ENCODE measurements at places on chromosomes 11 and 22.

DNA sequence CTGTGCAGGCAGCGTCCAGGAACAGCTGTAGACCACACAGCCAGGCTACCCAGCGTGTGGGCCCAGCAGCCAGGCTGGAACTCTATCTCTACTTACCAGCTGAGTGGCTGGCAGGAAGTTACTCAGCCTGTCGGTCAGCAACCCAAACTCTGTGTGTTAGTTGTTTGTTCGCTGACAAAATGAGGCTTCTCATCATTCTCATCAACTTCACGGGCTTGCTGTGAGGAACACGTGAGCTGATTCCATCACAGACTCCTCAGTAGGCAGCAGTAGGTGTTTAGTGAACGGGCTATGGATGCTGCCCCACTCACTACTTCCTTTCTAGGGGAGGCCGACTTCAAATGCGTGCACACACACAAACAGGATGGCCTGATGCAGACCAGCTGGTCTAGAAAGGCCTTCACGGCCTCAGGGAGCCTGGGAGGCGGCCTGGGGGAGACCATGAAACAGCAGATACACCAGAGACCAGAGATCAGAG, 830 bp upstream of the SPDYC start:
- DNase-seq, result no peak

GRCh38 chr11:60971520-60971919, at the start of gene CD6:
Gene CD6, plus strand, starts transcription at chr11:60971680. Its CDS starts 186 bp downstream, at chr11:60971866.
- DNase-seq, result no peak

DNA sequence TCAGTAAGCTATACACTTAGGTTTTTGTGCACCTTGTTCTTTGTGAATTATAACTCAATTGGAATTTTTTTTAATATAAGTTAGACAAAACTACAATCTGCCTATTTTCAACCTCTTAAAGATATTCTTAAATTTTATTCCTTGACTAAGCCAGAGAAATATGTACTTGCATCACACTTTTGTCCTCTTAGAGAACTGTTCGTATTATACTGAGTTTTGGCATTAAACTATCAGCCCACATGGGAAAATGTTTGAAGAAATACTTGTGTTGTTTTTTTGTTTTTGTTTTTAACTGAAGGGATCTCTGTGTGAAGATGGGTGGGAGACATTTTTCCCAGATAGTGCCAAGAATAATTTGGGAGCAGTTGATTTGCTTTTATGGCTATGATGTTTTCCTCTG, 25.3 kb downstream of the CEP295 start:
- DNase-seq, result no peak

DNA sequence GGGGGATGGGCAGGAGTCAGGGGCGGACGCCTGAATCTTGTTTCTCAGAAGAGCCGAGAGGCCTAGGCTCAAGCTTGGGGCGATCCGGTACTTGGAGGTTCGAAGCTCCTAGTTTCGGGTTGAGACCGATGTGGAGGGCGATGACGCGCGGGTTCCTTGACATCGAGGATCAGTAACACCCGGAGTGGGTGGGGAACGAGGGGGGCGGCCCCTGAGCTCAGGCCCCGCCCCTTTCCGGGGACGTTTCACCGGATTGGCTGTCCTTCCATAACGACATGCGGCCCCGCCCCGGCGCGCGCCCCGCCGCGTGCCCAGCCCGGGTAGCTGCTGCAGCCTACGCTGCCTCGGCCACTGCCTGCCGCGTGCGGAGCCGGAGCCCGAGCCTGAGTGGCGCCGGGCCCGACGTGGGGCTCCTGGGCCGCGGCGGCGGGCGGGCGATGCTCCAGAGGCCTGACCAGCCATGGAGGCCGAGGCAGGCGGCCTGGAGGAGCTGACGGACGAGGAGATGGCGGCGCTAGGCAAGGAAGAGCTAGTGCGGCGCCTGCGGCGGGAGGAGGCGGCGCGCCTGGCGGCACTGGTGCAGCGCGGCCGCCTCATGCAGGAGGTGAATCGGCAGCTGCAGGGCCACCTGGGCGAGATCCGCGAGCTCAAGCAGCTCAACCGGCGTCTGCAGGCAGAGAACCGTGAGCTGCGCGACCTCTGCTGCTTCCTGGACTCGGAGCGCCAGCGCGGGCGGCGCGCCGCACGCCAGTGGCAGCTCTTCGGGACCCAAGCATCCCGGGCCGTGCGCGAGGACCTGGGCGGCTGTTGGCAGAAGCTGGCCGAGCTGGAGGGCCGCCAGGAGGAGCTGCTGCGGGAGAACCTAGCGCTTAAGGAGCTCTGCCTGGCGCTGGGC, at the start of gene CCDC85B:
Gene CCDC85B (plus strand): TSS at position 350 of the 895 bp plus-strand sequence. CDS start 111 bp downstream, at position 461.
- peak; percentile 96 for DNase-seq

GRCh38 chr11:68127714-68128681, 6.8 kb upstream of the CHKA start:
- DNase-seq, result peak; percentile 98

DNA sequence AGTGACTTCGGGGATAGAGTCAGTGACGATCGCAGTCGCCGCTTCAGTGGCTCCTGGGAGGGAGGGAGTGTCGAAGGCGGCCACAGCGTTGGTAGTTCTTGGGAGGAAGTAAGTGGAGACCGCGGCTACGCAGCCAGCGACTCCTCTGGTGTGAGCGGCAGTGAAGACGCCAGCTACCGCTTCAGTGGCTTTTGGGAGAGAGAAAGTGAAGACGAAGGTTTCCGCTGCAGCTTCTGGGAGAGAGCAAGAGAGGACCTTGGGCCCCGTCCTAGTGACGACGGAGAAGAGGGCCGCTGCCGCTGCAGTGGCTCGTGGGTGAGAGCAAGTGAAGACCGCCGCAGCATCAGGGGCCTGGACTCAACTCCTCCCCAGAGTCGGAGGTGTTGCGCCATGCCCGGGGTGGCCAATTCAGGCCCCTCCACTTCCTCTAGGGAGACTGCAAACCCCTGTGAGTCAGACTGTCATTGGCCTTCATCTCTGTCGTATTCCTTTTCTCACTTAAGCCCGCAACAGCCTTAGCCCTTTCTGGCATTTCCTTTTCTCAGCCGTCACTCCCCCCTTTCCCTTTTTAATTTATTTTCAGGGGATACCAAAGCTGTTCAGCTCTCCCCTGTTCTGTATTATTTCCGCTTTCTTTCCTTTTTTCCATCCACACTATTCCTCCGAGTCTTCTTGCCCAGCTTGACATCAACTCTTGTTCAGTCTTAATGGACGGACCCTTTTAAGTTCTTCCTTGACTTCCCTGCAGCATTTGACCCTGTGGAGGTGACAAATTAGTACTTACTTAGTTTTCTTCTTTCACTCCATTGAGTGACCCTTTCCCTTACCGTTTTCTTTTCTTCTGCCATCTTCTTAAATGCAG, 1.0 kb downstream of the ANKRD42 start:
- DNase-seq, result peak; percentile 77

DNA sequence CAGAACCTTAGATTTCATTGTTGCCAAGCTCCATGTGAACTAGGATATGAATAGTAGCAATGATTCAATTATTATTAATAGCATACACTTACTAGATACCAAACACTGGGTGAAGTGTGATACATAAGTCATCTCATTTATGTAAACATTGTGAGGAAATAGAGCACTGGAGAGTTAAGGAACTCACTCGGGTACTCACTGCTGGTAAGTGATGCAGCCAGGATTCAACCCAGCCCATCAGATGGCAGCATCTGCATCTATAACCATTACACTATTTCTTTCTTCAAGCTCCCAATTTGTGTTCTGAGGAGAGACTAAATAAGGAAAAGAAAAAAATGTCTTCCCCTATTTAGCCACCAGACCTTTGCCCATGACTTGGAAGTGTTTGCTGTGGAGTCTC, 10.2 kb upstream of the ALG8 start:
- DNase-seq, result peak; percentile 31

- no peak for DNase-seq
These were observed 116.6 kb upstream of the NARS2 start for GRCh38 chr11:78691215-78691614.

GRCh38 chr11:6062691-6063358, 32.3 kb upstream of the OR56A1 start:
- no peak for DNase-seq

DNA sequence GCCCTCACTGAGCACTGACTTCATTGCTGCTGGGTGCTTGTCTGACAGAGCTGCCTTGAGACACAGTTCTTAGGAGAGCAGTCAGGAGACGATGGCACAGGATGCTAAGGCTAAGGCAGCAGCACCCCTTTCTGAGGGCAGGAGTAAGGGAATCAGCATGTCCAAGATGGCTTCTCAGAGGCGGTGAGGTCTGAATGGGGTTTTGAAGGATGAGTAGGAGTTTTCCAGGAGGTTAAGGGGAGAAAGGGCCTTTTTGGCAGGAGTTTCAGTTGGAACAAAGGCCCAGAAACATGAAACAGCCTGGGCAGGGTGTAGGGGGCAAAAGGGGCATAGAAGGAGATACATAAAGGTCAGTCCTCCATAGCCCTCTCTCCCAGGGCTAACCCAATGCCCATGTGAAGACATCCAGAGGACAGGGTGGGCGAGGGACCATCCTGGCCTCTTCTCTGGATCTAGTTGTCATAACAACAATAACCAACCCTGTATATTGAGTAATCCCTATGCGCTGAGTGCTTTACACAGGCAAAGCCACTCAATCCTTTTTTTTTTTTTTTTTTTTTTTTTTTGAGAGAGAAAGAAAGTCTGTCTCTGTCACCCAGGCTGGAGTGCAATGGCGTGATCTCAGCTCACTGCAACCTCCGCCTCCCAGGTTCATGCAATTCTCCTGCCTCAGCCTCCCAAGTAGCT, 19.0 kb downstream of the CYTH4 start:
- DNase-seq, result no peak

DNA sequence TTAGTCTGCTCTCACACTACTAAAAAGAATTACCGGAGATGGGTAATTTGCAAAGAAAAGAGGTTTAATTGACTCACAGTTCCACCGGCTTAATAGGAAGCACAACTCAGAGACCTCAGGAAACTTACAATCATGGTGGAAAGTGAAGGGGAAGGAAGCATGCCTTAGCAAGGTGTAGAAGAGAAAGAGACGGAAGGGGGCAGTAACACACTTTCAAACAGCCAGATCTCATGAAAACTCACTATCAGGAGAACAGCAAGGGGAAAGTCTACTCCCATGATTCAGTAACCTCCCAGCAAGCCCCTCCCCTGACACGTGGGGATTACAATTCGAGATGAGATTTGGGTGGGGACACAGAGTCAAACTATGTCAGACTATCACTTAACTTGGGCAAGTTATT, 236.6 kb upstream of the ANO3 start:
- DNase-seq, result no peak

DNA sequence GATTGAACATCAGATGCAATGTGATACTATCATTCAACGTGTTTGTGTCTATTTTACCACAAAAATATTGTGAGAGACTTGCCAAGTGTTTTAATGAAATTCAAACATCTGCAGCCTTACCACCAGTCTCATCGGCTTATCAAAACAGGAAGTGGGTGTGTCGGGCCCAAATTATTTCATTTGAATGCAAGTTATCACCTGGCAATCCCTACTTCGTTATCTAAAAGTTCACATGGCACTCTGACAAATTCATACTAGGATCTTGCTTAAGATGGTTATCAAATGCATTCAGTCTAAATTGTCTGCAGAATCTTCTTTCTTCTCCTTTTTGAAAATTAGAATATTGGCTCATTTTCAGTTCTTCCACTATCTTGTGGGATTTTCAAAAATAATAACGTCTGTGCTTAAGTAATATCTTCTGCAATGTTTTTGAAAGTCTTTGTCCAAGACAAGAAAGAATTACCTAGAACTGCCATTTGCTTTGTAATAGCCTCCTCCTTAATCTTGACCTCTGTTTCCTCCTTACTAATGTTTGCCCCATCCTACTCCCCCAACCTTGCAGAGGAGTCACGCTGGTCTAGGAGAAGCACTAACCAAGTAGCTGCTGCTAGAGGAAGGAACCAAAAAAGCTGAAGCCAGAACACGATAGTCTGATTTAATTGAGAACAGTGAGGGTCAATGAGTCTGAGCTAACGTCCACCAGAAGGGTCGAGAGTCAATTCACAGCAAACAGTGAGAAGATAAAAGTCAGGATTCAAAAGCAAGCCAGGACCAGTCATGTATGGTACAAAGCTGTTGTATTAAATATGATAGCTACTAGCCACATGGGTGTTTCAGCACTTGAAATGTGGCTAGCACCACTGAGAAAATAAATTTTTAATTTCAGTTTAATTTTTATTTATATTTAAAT, 10.2 kb upstream of the BIRC3 start:
- no peak for DNase-seq

DNA sequence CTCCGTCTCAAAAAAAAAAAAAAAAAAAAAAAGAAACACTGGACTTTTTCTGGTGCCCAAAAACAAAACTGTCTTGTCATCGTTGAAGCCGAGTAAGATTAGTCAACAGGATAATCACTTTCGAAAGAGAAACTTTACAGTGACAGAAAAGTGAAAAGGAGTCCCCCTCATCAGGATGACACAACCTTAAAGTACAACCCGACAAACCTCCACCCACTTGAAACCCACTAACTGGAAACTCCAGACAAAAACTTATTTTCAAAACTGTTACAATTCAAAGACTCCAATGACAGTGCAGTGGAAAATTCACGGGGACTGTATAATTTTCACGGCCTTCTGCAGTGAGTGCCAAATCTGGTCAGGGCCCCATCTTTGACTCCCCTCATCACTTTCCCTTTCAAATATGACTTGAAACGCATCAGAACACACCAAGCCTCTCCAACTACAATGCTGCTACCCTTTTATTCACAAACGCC, 1.3 kb downstream of the DENND5A start:
- DNase-seq, result no peak
